ENCODE measurements at places on chromosomes 5 and 9.

- no peak for DNase-seq
These were observed 99.3 kb downstream of the PDZD2 start for GRCh38 chr5:31738199-31738598.

DNA sequence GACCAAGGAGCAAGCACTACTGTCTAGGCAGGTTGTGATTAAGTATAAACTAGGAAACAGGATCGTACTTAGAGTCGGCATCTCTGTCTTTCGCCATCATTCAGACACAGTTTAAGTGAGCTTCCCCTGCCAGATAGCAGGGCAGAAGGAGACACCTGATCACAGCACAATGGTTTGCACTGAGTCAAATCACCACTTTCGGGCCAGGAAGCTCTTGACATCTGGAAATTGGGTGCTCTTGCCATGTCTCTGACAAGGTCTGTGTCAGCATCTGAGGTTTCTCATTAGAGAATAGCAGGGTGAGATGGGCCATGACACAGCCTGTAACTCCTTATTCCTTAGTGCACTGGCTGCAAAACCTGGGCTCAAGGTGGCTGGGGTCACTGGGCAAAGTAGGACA is 8.3 kb downstream of the ADRB2 start:
- DNase-seq = no peak

GRCh38 chr5:164959761-164960160 is 1454.3 kb downstream of the MAT2B start:
- no peak for DNase-seq

- no peak for DNase-seq
These were observed 25.8 kb downstream of the UIMC1 start for GRCh38 chr5:176980818-176981217.

- no peak for DNase-seq
These were observed 22.4 kb downstream of the ELOVL7 start for GRCh38 chr5:60821488-60822284.

- DNase-seq = no peak
These were observed 70.1 kb downstream of the WNK2 start for GRCh38 chr9:93254061-93254481.

DNA sequence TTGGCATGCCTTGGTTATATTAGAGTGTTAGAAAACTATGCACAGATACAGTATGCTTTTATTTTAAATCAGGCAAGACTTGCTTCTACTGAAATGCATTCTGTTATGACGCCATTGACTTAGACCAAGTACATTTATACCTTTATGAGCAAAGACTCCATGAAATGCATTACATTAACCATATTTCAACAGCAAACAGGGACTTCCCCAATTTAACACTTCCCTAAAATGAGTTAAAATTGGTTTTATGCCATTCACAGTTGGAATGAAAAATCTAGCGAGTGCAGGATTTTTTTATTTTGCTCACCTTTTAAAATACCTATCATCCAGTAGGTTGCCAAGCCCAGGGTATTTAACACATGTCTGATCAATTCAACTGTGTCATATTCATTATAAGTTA is 272.1 kb upstream of the IZUMO3 start:
- no peak for DNase-seq

- no peak for DNase-seq
These were observed 42.3 kb upstream of the CLPTM1L start for GRCh38 chr5:1387059-1387755.

GRCh38 chr5:125525356-125525755 is 778.9 kb upstream of the ZNF608 start:
- no peak for DNase-seq

DNA sequence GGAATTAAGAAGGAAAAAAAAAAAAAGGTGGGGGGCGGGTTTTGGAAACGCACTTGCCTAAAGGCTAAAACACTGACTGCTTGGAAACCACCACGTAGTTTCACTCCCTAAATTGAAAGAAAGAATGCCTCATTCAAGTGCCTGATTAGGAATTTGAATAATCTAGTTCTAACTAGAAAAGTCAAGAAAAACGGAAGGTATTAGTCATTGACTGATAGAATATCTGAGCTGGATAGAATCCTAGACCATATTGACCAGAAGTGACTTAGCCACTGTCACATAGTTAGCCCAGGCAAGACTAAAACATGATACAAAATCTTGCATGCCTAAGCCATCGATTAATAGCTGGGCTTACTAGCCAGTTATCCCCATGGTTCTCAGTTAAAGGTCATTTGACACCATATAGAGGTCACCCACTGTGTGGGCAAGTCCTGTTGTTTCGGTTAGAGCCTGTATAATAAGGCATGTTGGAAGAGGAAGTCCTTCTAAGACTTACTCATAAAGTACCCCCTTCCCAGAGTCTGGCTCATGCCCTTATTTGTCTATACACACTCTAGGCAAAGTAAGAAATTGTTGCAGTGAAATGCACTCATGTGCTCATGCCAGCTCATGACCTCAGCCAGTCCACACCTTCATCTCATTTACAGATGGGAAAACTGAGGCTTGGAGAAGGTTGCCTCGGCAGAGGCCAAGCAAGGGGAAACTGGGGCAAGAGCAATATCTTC is 40.2 kb downstream of the SH3RF2 start:
- DNase-seq = no peak

DNA sequence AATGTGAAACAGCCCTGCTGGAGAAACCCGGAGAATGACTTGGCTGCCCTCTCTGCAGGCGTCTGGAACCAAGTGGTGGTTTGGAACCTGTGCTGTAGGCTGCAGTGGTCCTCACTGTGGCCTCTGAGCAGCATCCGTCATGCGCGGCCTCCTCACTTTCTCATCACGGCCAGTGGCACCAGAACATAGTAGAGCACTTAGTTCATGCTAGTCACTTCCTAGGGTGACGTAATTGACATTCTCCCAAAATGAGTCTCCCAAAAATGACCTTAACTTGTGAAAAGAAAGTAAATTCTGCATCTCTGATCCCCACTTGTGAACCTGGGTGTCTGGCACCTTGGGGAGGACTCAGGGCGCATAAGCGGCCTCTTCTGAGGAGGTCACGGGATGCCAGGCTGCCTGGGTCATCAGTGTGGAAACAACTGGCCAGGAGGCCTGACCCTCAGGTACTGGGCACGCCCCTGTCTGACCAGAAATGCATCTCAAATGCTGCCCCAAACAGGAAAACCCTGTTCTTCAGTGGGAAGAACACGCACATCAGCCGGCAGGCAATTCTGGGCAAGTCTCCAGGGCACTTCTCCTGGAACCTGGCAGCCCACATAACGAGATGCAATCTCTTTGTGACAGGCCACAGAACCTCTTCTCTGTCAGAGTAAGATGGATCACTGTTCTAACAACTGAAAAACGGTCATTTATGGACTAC is 36.6 kb upstream of the SPTLC1 start:
- DNase-seq = no peak

DNA sequence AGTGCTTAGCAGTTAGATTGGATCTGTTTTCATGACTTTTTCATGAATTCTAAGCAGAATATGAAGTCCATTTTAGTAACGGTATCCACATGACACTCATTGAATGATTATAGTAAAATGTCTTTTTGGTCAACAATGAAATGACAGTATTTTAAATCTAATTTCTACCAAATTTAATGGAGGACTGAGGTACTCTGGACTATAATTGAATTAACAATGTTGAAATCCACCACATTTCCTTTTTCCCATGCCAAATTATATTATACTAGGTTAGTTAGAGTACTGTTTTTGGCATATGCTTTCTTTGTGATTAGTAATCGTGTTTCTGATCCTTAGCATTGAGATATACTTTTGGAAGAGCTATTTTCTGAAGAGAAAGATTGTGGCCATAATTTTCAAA is 40.6 kb downstream of the CDC42SE2 start:
- no peak for DNase-seq

DNA sequence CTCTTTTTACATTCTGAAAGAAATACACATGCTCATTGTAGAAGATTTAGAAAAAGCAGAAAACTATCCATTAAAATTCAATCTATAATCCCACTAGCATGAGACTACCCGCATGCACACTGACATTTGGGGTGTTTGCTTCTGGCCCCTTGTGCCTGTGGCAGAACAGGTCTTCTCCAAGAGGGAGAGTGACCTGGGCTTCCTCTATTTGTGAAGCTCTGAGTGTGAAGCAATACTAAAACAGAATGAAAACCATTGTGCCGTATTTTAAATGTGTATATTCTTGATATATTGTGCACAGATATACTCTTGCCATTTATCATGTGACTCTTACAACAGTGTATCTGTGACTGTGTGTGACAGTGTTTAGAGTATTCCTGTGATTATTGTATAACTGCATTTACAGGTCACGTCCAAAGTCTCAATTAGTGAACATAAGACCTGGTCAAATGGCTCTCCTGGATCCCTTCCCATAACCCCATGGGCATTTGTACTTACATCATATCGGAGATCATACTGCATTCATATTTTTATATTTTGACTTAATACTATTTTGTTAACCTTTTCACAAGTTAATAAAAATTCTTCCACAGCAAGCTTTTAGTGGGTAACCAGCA is 14.7 kb upstream of the CPEB4 start:
- DNase-seq = no peak

- no peak for DNase-seq
These were observed 4.3 kb upstream of the TCOF1 start for GRCh38 chr5:150353032-150353675.
